Dermis blood vessel endothelial cell (primary cell): ENCODE measurements at places on chromosomes 7 and 10. TPM values are rescaled to one million over a fixed set of nuclear protein-coding genes. Genes with fewer than 3 reads are reported as not detected.

GRCh38 chr10:36494371-36494770, 631.0 kb upstream of the ANKRD30A start:
- DNase-seq, result peak; percentile 24

Gene SLC26A5
- total RNA-seq, result 0.85 and 0.93 TPM in 2 replicates

Gene ITIH5
- 0.51 and 0.65 TPM in 2 replicates for total RNA-seq

Gene GALNT17
- not detected in 2 replicates for total RNA-seq

Gene HOXA4
- 0.34 and 0.65 TPM in 2 replicates for total RNA-seq
